ENCODE measurements at places on chromosomes 6 and 20.

GRCh38 chr6:23559587-23560343, 566.2 kb upstream of the NRSN1 start:
- no peak for DNase-seq

- no peak for DNase-seq
These were observed 24.8 kb downstream of the TMX4 start for GRCh38 chr20:7994809-7995208.

GRCh38 chr20:11137688-11138087, 463.9 kb upstream of the JAG1 start:
- DNase-seq = no peak

- DNase-seq = no peak
These were observed 23.5 kb downstream of the FIG4 start for GRCh38 chr6:109714611-109715010.

GRCh38 chr6:107691062-107691751, 132.9 kb downstream of the SCML4 start:
- no peak for DNase-seq

DNA sequence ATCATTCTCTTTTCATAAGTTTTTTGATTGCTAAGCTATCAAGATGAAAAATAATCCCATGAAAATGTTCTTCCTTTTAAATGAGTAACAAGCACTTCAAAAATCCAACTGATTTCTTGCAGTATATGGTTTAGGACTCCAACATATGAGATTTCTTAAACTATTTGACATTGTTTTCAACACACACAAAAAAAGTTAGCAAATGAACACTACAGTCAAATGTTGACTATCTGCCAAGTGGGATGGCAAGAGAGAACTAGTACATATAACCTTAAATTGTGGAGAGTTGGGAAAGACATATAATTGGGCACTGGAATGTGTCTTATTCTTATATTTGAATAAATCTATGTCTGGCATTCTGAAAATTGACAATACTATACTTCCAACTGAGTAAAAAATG, 15.6 kb downstream of the COL21A1 start:
- DNase-seq = no peak

- DNase-seq = no peak
These were observed 11.5 kb downstream of the PMEPA1 start for GRCh38 chr20:57698116-57698866.

DNA sequence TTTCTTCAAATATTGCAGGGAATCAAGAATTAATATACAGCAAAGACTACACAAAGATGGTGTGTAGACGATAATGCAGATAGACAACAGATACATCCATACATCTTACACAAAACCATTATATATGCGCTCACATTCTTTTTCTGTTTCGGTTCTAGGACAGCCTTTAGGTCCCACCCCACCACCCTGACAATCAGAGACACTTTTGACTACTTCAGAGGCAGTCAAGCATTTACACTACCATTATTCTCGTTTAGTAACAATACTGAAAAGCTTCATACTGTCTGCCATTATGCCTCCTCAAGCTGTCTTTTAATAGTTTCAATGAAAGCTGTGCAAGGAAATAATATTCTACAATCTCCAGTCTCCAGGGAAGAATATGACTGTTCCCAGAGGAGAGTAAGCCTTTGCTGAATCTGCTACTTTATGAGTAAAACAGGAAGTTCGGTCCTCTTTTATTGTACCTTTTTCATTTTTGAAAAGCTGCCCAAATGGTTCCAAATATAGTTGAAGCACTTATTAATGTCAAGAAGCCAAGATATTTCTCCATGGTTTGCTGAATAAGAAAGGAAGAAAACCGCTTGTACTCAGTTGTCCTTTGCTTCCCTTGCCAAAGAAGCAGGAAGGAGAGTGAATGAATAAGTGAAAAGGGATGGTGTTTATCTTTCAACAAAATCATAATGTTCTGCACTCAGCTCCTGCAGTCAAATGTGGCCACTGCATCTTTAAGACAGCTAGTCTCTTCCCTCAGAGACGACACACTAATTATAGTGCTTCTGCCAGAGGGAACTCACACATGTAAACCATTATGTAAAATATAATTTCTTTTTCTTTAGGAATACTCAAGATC, 468.3 kb downstream of the CDC5L start:
- no peak for DNase-seq

DNA sequence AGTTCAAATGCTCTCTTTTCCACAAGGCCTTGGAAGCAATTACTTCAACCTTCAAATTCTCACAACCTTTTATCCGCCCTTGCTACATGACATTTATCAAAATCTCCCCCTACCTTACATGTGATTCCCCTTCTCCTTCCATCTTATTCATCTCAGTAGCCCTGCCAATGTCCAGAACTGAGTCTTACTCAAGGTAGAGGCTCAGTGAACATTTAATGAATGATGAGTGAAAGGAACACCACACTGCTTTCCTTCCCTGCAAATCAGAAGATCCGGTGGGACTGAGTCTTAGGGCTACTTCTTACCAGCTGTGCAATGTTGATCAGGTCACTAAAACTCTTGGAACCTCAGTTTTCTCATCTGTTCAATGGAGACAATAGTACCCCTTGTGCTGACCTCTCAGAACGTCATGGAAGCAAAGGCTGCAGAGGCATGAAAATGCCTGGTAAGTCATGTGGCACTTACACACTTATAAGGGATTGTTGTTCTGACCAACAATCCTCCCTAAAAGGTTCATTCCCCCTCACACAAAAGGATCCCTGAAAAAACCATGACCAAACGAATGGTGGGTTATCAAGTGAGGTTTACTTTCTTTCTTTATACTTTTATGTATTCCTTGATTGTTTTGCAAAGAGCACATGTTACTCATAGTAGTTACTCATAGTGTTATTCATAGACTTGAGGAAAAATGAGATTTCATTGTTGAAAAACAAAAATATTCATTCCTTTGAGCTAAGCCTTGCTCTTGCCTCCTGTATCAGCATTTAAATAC, 6.5 kb downstream of the MDGA1 start:
- no peak for DNase-seq

DNA sequence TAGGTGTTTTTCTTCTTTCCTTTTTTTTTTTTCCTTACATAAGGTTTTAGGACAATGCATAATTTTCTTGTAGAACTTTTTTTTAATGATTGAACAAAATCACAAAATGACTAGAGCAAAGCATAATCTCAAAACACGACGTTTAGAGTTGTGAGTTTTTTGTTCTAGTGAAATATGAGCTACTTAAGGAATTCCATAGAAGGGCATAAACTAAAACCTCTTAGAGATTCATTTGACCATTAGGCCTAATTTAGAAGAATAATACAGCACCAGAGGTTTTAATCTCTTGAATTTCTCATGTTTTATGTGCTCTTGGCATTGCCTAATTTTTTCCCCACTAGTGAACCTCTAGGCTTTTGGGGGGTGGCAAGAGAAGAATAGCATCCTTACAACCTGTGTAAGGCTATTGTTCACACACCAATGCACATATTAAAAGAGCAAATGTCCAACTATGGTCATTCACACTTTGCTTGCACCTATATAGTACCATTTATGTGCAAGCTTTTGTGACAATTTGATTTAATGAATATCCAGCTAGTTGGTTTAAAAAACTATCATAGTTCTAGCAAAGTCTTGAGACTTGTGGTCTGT, 44.6 kb downstream of the HMGN3 start:
- no peak for DNase-seq

GRCh38 chr6:125869427-125869826, 78.7 kb downstream of the NCOA7 start:
- no peak for DNase-seq

- DNase-seq = no peak
These were observed 30.2 kb downstream of the SLC2A10 start for GRCh38 chr20:46739431-46740213.

- no peak for DNase-seq
These were observed 1.5 kb upstream of the TUBB2B start for GRCh38 chr6:3228771-3229565.

DNA sequence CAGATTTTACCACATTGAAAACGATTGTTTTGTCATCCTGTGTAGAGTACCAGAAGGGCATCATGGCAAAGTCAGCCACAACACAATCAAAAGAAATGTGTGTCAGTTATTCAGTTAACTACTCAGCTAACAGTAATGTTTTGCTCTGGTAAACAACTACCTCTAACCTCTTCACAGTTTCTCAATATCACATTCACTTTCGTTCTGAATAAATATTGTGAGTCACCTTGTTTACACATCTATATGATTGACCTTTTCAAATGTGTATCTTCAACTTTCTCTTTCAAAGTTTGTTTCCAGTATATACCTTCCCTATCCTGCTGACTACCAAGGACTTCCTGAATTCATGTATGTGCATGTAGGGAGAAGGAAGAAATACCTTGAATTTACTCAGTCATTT, 216.6 kb upstream of the UFL1 start:
- no peak for DNase-seq

DNA sequence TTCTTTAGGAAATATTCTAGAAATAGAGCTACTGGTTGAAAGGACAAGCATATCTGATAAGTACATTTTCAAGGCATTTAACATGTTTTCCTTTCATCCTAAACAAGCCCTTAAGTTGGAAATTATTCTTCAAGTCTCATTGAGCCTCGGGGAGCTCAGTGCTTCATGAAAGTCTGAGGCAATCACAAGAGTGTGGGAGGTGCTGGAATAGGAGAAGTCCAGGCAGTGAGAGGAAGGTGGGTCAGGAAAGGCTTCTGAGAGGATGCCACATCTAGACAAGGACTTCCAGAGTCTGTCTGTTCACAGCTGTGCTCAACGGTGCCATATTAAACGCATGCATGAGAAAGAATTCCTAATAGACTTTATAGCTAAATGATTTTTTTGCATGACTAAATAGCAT, 69.8 kb downstream of the CD83 start:
- no peak for DNase-seq

DNA sequence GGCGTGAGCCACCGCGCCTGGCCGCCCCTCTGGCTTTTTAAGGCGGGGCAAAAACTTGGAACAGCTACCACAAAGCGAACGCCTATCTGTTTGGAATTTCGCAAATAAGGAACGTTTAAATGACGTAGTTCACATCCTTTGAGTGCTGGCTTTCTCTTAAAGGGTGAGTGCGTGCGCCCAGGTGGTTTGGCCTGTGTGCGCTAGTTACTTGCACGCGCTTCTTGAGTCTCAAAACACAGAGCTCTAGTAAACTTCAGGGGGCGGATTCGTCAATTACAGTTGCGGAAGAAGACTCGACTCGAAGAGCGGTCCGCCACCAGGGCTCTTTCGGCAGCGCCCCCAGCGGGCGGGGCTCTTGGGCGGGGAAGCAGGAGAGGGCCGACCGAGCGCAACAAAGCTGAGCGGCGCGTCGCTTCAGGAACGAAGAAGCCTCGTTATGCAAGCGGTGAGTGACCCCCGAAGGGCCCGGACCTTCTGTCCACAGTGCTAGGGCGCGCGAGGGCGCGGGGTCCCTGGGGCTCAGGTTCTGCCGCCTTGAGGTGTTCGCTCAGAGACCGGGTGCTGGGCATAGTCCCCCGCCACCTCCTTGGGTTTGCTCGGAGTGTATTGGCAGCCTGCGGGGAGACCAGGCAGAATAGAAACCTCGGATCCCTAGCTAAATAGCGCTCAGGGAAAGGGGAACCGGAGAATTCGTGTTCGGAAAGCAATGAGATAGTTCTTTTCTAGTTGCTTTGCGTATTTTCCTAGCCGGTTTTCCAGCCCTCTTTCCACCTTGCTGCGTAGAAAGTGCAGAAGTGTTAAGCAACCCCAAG, at the start of gene SYCP2L:
Gene SYCP2L, plus strand, starts transcription at position 362 of the 812 bp plus-strand sequence. Its CDS starts 75 bp downstream, at position 437.
- DNase-seq = no peak

DNA sequence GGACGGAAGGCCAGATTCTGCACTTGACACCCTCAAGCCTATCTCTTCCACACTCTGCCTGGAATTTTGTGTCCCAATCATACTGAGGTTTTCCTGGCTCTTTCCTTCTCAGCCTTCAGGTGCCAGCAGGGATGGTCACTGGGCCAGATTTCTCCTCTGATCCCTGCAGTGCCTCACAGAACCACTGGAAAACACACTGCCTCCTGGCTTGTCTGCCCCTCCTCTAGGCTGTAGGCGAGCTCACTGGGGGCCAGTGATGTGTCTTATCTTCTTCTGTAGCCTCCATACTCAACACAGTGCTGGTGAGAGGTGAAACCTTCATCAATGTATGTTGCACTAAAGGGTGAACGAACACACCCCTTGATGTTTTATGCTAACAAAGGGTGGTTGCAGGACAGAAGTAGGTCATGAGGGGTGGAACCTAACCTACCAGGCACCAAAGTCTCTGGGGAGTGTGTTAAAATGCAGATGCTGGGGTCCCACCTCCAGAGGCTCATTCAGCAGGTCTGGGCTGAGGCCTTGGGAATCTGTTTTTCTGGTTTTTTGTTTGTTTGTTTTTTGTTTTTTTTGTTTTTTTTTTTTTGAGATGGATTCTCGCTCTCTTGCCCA, 80.3 kb downstream of the CDH26 start:
- no peak for DNase-seq

GRCh38 chr20:3758566-3758965, 9.0 kb downstream of the ADISSP start:
- DNase-seq = no peak

DNA sequence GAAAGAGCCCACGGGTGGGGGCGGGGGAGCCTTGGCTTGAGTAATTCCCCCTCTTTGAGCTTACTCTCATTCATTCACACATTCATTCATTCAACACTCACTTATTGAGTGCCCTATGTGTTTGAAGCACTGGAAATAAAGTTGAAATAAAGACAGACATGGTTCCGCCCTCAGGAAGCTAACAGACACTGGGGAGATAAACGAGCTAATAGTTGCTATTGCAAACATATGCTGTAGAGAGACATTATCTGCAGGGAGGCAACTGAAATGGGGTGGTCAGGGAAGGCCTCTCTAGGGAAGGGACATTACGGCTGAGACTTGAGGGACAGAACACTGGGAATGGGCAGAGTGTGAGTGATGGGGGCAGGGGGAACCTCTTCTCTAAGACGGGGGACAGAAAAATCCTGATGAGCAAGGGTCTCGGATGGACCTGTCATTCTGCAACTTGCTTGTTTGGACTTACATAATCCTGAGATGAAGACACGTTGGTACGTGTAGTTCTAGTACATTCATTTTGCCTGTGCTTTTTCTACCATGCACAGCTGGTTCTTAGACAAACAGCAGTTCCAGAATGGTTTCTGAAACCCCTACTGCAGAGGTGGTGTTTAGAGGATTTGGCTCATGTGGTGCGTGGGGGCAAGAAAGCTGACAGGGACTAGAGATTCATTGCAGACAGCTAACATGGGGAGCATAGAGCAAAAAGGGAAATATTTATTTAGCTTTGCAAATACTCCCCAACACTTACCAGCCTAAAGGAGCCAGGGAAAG, 71.1 kb upstream of the BLCAP start:
- DNase-seq = no peak

DNA sequence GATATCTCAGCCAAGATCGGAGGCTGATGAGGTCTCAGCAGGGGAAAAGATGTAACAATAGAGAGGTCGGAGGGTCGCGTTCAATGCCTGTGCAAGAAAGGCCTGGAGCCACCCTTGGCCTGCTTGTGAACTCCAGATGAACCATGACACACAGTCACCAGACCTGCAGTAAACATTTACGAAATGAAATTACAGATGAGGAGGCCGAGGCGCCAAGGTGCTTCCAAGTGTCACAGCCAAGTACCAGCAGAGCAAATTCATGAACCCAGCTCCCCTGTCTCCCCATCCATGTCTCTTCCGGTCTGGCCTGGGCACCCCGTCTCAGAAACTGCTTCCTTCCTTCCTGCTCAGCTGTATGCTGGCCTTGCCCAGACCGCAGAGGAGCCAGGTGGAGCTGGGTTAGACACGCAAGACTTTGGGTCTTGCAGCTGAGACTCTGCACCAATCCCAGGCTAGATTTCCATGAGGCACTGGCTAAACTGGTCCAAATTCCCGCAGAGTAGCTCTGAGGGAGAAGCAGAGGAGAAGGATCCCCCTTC, 48.1 kb downstream of the CHMP4B start:
- no peak for DNase-seq
